Purkinje cell (primary cell): ENCODE measurements at places on chromosomes 5 and 9. TPM values are rescaled to one million over a fixed set of nuclear protein-coding genes. Genes with fewer than 3 reads are reported as not detected.

Gene HSPB3
- 2.3 and 9.2 TPM in 2 replicates for polyA plus RNA-seq

Gene ECM2
- 9.1 and 10.2 TPM in 2 replicates for polyA plus RNA-seq

Gene MARVELD2
- 0.66 TPM in 1 of 2 replicates, not detected in the other for polyA plus RNA-seq

Gene CDC20B
- polyA plus RNA-seq = 0.21 TPM in 1 of 2 replicates, not detected in the other

Gene FAM169A
- 10.2 and 15.5 TPM in 2 replicates for polyA plus RNA-seq

Gene ELOVL7
- 9.0 and 9.3 TPM in 2 replicates for polyA plus RNA-seq

Gene C9orf85
- polyA plus RNA-seq = 12.7 and 15.1 TPM in 2 replicates

Gene GABRB2
- 199 and 201 TPM in 2 replicates for polyA plus RNA-seq

Gene ADAMTSL2
- polyA plus RNA-seq = 0.52 TPM in 1 of 2 replicates, not detected in the other

Gene ROR2
- polyA plus RNA-seq = not detected in 2 replicates

Gene KIF4B
- 0.10 and 0.85 TPM in 2 replicates for polyA plus RNA-seq

Gene SLC45A2
- 1.8 TPM in 1 of 2 replicates, not detected in the other for polyA plus RNA-seq

Gene FCN2
- polyA plus RNA-seq = not detected in 2 replicates

Gene SPATA9
- 0.62 and 3.4 TPM in 2 replicates for polyA plus RNA-seq

Gene C5
- polyA plus RNA-seq = 0.44 and 0.50 TPM in 2 replicates

Gene ZFP62
- polyA plus RNA-seq = 21.7 and 43.9 TPM in 2 replicates

Gene BAAT
- 0.71 and 4.1 TPM in 2 replicates for polyA plus RNA-seq

Gene SCAI
- polyA plus RNA-seq = 6.9 and 9.5 TPM in 2 replicates

Gene MARCHF3
- polyA plus RNA-seq = 10.6 and 17.2 TPM in 2 replicates

Gene MYO10
- 99.8 and 114 TPM in 2 replicates for polyA plus RNA-seq

Gene UBTD2
- 10.1 and 12.8 TPM in 2 replicates for polyA plus RNA-seq

Gene TAF11L10
- not detected in 2 replicates for polyA plus RNA-seq

Gene HMHB1
- not detected in 2 replicates for polyA plus RNA-seq

Gene IL33
- polyA plus RNA-seq = 11.8 and 19.4 TPM in 2 replicates

Gene ACTBL2
- polyA plus RNA-seq = not detected in 2 replicates

Gene SPINK6
- polyA plus RNA-seq = 1,307 and 2,131 TPM in 2 replicates

Gene FOXD4L3
- not detected in 2 replicates for polyA plus RNA-seq

Gene GGTA1
- not detected in 2 replicates for polyA plus RNA-seq

Gene IZUMO3
- polyA plus RNA-seq = not detected in 2 replicates

Gene PCDHB11
- 1.1 and 1.6 TPM in 2 replicates for polyA plus RNA-seq

Gene MTRR
- 16.2 and 16.4 TPM in 2 replicates for polyA plus RNA-seq

Gene HRH2
- polyA plus RNA-seq = 8.8 and 11.5 TPM in 2 replicates

Gene RAPGEF6
- 4.5 and 7.2 TPM in 2 replicates for polyA plus RNA-seq

Gene ZFR
- 80.8 and 84.8 TPM in 2 replicates for polyA plus RNA-seq

Gene TPPP
- polyA plus RNA-seq = 2.4 and 5.6 TPM in 2 replicates

Gene SPATA31A3
- polyA plus RNA-seq = not detected in 2 replicates
